NCI-H510A (cell line): ENCODE measurements at places on chromosomes 5 and 9.

- no peak for DNase-seq
These were observed 126.5 kb upstream of the PALM2AKAP2 start for GRCh38 chr9:109653470-109653869.

DNA sequence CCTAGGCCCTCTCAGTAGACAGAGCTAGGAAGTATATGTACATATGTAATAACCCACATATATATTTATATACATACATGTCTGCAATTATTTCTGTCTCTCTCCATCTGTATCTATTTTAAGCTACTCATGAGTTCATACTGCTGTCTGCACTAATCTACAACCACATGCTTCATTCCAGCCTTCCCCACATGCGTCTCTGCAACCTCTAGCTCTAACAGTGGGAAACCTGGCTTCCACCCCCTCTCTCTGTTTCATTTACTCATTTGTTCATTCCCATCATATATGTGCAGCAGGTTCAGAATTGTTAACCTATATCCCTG is 23.3 kb downstream of the DCANP1 start:
- DNase-seq: no peak

GRCh38 chr9:34145165-34145564 is 18.7 kb upstream of the DCAF12 start:
- DNase-seq: no peak

- no peak for DNase-seq
These were observed 1.5 kb downstream of the TICAM2 start for GRCh38 chr5:115600766-115601165.

DNA sequence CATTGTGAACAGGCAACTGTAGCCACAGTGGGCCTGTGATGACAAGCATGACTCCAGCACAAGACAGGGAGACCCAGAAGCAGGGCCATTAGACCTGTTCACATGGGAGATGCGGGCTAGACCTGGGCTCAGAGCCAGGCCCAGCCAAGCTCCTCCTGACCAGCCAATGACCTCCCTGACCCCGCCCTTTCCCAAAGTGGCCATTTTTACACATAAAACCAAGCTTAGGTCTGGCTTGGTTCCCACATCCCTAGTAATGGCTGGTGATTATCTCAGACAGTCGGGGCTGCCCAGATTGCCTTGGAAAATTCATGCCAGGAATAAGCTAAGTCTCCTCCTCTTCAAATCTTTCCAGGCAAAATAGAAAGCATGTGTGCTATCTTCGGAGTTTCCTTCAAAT is 94.1 kb downstream of the FRMD3 start:
- no peak for DNase-seq

- DNase-seq: no peak
These were observed 41.4 kb downstream of the BICD2 start for GRCh38 chr9:92723299-92723625.

DNA sequence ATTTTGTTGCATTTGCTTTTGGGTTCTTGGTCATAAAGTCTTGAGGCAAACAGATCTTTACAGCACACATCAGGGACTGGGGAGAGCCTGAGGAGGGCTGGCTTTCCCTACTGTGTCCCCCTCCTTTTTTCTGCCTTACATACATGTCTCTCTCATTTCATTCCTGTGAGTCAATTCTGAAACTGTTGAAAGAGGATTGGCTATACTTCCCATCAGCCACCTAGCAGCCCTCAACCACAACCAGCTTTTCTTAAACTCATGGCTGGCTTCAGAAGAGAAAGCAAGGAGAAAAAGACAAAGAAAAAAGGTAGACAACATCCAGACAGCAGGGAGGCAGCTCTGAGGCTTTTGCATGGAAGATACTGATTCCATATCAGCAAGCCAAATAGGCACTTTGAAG is 374.8 kb upstream of the KIF2A start:
- no peak for DNase-seq

- DNase-seq: no peak
These were observed 1.5 kb downstream of the FAM81B start for GRCh38 chr5:95392593-95393182.

- DNase-seq: no peak
These were observed 42.5 kb downstream of the SEMA4D start for GRCh38 chr9:89455356-89455824.

DNA sequence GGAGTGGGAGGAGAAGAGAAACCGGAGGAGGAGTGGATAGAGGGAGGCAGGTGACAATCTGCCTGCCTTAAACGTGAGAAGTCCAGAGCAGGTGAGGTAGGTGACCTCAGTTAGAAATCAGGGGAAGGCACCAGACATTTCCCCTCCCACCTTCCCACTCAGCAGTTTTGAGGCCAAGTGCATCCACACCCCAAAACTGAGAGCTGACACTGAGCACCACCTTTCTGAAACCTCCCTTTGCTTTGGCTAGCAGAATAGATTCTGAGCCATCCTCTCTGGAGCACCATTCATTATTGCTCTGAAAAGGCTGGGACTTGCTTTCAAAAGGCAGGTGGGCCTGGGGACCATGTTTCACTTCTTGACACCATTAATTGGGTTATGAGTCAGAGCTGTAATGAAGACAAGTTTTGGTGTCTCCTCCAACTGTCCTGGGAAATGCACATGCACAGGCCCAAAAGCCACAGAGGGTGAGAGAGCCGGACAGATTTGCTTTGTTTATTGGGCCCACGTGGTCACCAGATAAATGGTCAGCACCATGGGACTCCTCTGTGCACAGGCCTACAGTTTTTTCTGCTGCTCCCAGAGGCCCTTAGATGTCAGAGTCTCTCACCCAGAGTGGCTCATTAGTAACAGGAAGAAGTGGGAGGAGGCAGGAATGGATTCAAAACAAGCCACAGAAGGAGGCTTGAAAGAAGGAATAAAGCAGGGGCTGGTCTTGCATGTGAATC is 314.7 kb downstream of the TLE1 start:
- DNase-seq: no peak

DNA sequence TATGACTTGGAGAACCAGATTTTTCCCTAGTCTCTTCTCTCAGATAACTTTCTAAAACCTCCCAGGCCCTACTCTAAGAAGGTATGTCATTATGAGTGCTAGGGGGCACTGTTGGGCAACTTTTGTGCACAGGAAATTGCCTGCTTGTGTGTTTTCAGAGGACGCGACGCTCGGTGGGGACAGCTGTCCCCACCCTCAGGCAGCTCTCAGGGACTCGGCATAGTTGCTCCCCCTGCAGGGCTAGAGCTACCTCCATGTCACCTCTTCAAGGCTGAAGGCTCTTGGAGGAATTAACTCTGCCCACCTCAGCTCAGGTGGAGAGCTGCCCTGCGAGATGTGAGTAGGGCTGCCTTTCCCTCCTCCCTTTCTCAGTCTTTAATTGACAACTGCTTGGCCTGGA is 10.2 kb upstream of the TIFAB start:
- DNase-seq: peak; percentile 45

DNA sequence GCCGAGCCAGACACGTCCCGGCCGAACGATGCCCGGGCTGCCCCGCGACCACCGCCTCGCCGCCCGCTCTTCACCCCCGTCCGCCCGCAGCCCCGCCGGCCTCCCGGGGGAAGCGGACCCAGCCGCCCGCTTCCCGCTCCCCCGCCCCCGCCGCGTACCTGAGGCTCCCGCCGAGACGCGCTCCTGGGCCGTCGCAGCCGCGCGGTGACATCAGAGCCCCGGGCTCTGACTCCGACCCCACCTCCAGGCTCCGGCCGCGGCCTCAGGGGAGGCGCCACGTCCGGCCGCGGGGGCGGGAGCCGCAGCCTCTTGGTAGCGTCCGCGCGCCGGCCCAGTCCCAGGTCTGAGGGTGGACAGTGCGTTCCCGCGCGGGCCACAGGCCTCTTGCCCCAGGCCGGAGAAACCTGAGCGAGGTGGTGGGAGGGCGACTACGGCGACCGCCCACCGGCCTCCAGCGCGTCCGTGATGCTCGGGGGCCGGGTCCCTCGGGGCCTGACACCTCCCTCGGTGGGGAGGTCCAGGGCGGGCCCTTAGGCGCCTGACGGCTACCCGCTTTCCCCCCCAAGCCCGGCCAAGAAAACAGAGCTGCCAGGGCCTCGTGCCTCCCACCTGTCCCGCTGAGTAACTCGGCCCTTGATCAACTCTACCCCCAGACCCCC is at the start of gene SHROOM1:
SHROOM1 (minus strand) TSS at position 212 of the 659 bp plus-strand sequence. CDS start 4,507 bp downstream, outside the sequence.
- peak; percentile 71 for DNase-seq

GRCh38 chr5:30100929-30101328 is 1092.6 kb upstream of the CDH6 start:
- DNase-seq: peak; percentile 34

DNA sequence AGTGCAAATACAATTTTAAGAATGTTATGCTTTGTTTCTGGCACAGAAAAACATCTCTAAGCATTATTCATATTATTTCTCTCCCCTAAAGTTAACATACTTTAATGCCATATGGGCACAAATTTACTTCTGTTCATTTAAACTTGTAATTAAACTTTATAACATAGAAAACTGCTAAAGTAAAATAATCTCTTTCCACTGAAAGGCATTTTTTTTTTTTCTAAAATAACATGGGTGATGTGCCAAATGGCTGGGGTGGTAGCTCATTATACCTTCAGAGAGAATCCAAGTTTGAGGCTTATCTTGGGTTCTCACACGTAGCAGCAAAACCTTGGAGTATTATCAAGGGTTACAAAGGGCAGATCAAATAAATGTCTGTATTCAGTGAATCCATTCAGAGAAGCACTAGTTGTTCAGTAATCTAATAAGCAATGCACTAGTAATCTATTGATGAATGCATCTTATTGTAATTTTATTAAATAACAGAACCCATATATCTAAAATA is 257.6 kb upstream of the POU5F2 start:
- no peak for DNase-seq

GRCh38 chr5:81232464-81233079 is 550 bp upstream of the CKMT2 start:
- no peak for DNase-seq

DNA sequence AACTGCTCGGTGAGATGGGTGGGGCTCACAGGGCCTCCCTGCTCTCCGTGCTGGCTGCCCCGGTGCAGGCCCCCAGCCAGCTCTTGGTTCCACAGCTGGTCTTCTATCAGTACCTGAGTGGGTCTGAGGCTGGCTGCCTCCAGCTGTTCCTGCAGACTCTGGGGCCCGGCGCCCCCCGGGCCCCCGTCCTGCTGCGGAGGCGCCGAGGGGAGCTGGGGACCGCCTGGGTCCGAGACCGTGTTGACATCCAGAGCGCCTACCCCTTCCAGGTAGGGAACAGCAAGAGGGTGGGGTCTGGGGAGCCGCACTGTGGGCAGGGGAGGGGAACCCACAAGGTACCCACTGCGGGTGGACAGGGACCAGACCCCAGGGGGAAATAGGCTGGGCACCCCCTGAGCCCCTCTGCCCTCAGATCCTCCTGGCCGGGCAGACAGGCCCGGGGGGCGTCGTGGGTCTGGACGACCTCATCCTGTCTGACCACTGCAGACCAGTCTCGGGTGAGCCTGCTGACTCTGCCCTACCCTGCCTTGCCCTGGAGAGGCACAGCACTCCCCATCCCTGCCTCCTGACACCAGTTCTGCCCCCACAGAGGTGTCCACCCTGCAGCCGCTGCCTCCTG is 2.8 kb downstream of the MAMDC4 start:
- no peak for DNase-seq

- DNase-seq: no peak
These were observed 87.9 kb downstream of the CEMIP2 start for GRCh38 chr9:71680189-71680980.

DNA sequence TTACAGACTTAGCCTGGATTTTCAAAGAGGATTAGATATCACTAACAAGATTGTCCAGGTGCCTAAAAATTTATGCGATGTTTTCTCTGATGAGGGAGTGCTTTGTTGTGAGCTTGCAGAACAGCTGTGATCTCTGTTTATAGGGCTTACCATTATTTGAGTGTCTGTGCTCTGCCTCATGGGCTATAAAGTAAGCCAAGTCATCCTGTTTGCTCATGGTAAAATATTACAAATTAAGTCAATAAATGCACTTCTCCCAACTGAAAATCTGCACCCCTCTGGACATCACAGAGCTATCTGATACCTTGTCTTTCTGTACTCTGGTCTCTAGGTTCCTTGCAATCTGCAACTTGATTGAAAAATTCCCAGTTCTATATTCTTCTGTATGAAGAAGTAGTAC is 293.4 kb upstream of the ACTBL2 start:
- no peak for DNase-seq
